ENCODE measurements at places on chromosomes 6 and 20. TPM values are rescaled to one million over a fixed set of nuclear protein-coding genes. Genes with fewer than 3 reads are reported as not detected.

Gene IP6K3
- not detected for total RNA-seq

Gene FAM83D
- 4.0 TPM for total RNA-seq

Gene EPPIN
- total RNA-seq = not detected

Gene SPDEF
- total RNA-seq = 0.35 TPM

Gene PMEPA1
- total RNA-seq = 6.0 TPM

Gene CRIP3
- 4.2 TPM for total RNA-seq

Gene CHRNA4
- total RNA-seq = not detected

Gene TSPO2
- total RNA-seq = not detected

Gene SAMD10
- total RNA-seq = 17.7 TPM

Gene FERMT1
- total RNA-seq = not detected

Gene SCRT2
- total RNA-seq = not detected

Gene DDO
- not detected for total RNA-seq

Gene STMND1
- not detected for total RNA-seq

Gene KIF25
- total RNA-seq = not detected

Gene CST1
- not detected for total RNA-seq

Gene NKX2-4
- not detected for total RNA-seq

Gene MYMX
- not detected for total RNA-seq

Gene ALDH8A1
- 2.1 TPM for total RNA-seq

Gene SLC17A9
- total RNA-seq = 8.8 TPM

Gene ID4
- not detected for total RNA-seq

Gene KCTD20
- 29.7 TPM for total RNA-seq

Gene DYNLRB1
- 56.0 TPM for total RNA-seq
